Stimulated activated CD4-positive, alpha-beta T cell treated with anti-CD3 and anti-CD28 coated beads, Interleukin-1b, Interleukin-23, amount 100 ng/mL, for 48 hours (primary cell): ENCODE measurements at places on chromosomes 6 and 20.

DNA sequence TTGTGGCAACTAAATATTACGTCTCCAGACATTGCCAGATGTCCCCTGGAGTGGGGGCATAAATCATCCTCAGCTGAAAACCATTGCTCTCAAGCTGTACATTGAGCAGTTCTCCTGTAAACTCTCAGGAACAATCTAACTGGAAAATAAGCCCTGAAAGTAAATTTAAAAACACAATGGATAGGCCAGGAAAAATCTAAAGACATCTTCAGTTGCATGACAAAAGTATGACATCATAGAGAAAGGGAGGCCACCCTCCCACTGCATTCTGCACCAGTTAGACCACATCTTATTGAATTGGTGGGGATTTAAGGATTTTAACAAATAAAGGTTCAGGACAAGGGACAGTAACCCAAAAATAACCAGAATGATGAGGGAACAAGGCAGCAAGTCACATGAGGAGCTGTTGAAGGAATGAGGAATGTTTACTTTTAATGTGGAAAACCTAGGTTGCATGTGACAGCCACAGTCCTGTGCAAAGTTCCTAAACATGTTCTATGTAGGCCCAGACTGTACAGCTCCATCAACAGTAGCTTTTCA is 5.3 kb downstream of the PLA2G7 start:
- DNase-seq = no peak

GRCh38 chr6:156988276-156989158 is 211.3 kb downstream of the ARID1B start:
- DNase-seq = no peak

DNA sequence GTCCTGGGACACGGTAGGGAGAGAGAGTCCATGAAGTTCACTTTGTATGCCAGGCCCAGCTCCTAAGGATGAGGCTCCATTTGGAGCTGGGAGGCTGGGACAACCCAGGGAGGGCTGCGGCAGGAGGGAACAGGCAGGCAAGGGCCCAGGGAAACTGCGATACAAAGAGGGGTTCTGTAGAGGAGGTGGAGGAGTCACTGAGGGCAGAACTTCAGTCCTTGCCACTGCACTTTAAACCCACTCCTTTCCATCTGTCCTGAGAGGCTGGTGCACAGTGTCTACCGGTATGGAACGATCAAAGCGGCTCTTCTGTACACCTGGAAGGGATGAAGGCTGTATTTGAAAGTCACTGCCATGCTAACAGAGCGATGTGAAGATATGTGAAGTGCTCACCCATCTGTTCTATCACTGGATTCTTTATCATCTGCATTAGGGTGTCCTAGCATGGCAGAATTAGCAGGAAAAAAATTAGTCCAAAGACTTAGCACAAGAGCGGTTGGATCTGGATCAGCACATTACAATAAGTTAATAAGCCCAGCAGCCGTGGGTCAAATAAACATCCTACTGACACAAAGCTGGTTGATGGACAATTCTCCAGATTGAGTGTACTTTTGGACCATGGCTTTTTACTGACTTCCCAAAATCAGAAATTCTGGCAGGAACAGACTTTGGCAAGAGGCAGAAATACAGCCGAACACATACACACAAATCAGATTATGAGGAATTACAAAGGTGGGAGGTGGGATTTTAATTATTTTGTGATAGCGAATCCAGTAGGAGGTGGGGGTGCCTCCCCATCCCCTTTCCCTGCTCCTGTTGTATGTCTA is 20.9 kb upstream of the ZFAND3 start:
- no peak for DNase-seq

DNA sequence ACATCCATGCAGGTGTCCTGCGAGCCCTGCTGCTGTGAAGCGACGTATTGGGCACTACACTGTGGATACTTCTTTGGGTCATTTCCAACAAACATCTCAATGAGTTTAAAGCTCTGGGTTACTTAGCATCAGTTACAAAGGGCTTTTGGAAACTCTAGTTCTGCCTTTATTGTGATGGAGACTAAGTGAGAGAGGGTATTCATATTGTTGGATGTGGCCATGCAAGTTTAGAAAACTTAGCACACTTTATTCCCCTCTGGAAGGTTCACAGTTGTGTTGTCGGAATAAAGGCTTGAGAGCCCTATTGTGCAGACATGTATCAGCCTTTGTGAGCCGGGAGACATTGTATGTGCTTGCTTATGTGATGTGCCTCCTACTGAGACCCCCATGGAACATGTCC is 22.1 kb downstream of the DUSP22 start:
- no peak for DNase-seq

DNA sequence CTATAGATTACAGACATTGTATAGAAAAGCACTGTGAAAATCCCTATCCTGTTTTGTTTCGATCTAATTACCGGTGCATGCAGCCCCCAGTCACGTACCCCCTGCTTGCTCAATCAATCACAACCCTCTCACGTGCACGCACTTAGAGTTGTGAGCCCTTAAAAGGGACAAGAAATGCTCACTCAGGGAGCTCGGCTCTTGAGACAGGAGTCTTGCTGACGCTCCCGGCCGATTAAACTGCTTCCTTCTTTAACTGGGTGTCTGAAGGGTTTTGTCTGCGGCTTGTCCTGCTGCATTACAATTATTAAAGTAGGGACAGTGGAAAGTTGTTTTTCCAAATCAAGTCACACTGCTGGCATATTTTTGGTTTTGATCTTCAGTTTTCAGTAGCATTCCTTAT is 2.6 kb downstream of the TXLNB start:
- no peak for DNase-seq

DNA sequence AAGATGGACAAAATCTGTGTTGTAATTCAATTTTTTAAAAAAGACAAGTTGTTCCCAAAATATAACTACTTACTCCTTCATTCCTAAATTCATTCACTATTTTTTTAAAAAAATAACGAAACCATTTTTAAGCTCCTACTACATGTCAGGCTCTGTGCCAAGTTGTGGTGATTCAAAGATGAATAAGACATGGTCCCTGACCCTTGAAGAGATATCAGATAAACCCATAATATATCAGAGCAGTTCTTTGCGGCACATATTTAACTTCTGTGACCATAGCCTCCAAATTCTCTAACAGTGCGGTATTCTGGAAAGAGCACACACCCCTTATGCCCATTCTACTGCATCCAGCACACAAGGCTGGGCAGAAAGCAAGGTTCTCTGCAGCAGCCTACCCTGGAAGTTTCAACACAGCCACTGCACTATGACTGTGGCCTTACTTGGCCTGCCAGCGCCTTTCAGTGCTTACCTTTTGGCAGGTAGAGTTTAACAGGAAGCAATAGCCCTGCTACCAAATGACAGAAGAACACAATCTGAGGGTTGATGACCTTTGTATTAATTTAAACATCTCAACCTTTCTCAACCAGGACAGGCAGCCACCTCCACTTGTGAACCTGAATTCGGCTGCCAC is 406.5 kb downstream of the BTBD9 start:
- DNase-seq = no peak
